Thoracic aorta (tissue), 2 donors: ENCODE measurements at places on chromosomes 2 and 18. TPM values are rescaled to one million over a fixed set of nuclear protein-coding genes. Genes with fewer than 3 reads are reported as not detected.

Gene B4GALT6
- total RNA-seq: 3.0 TPM

Gene TRIP12
- total RNA-seq: 127 TPM

Gene MYCN
- total RNA-seq: 0.81 TPM

Gene MAL
- total RNA-seq: not detected

Gene CCDC68
- total RNA-seq: 10.1 TPM

Gene NXPH2
- not detected for total RNA-seq

Gene EN1
- total RNA-seq: not detected

Gene CD8B2
- total RNA-seq: not detected

Gene ESPNL
- total RNA-seq: not detected

Gene APLF
- total RNA-seq: 5.8 TPM

Gene PROKR1
- not detected for total RNA-seq

Gene CHRNA1
- total RNA-seq: 0.41 TPM

Gene SGPP2
- total RNA-seq: 0.28 TPM

Gene NCKAP1
- 159 TPM for total RNA-seq

Gene CHRND
- total RNA-seq: not detected

Gene OSBPL6
- total RNA-seq: 4.6 TPM

Gene CAPN13
- total RNA-seq: 1.1 TPM

Gene EFEMP1
- 1,782 TPM for total RNA-seq

Gene DSG2
- 2.8 TPM for total RNA-seq
